ENCODE measurements at places on chromosomes 4 and X.

DNA sequence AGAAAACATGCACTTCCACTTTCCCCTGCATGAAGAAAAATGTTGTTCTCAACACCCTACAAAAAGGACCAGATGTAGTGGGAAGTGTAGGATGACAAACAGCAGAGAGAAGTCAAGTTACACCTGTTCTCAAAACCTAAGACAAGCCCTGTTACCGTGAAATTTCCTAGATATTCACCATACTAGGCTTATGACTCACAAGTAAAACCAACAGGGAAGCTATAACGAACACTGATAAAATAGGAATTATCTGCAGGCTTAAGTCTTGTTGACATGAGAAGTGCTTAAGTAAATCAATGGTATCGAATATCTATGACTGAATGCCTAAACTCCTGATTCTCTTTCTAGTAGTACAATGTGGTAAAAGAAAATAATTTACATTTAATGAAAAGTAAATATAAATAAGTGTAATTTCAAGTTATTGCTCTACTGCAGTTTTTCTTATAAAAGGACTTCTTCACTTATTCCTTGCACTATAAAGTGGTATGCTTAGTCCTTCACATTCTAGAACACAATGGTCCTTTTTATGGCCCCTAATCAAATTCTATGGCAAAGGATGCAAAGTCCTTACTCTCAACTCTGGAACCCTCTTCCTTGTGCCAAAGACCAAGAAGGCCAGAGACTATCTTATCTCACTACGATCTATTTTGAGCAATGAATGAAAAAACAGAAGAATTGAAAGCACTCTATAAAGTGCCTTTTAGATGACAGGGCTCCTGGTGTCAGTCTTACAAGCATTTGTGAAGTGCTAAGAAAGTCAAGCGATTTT is 19.6 kb downstream of the AP1S2 start:
- no peak for DNase-seq

- peak; percentile 26 for DNase-seq
Observed at GRCh38 chr4:184408684-184409081, 65.7 kb downstream of the IRF2 start.

GRCh38 chr4:1413687-1414479 is 7.6 kb upstream of the NKX1-1 start:
- peak; percentile 51 for DNase-seq

- DNase-seq: no peak
Observed at GRCh38 chr4:40446839-40447238, 111.7 kb downstream of the CHRNA9 start.

- DNase-seq: no peak
Observed at GRCh38 chrX:150533863-150534262, 34.6 kb upstream of the MTM1 start.

DNA sequence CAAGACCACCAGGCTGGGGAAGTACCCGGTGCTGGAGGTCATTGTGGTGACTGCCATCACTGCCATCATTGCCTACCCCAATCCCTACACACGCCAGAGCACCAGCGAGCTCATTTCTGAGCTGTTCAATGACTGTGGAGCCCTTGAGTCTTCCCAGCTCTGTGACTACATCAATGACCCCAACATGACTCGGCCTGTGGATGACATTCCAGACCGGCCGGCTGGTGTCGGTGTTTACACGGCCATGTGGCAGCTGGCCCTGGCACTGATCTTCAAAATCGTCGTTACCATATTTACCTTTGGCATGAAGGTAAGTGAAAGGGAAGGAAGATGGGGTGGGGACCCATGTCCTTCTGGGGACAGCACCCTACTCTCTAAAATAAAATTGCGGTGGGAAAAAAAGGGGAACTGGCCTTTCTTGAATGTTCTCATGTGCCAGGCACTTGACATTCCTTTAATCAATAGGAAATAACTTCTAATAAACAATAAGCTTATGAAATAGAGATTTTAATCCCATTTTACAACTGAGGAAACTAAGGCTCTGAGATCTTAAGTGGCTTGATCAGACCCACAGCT is 51.6 kb downstream of the CLCN4 start:
- no peak for DNase-seq

DNA sequence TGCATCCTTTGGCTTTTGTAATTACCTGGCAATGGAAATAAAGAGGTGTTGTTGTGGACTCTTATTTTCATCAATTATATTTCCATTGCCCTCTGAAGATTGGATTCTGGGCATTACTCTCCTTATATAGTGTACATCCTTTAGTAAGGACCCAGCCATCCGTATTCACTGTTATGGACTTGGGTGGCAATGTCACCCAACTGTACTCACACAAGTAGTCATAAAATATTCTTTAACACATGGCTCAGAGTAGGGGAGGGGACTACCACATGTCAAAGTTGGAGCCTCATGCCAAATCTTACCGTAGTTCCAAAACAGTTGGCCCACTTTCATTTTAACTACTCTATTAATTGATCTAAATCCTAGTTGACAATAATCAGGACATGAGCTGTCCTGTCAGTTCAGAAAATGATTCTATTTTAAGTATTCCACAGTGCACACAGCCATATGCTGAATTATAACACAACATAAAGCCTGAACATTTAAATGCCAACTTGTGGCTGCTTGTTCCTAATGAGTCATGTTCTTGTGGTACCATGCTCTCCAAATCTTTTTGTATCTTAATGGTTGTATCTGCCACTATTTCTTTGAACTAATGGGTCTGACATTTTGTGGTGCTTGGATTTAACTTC is 4.9 kb downstream of the FRAS1 start:
- no peak for DNase-seq

DNA sequence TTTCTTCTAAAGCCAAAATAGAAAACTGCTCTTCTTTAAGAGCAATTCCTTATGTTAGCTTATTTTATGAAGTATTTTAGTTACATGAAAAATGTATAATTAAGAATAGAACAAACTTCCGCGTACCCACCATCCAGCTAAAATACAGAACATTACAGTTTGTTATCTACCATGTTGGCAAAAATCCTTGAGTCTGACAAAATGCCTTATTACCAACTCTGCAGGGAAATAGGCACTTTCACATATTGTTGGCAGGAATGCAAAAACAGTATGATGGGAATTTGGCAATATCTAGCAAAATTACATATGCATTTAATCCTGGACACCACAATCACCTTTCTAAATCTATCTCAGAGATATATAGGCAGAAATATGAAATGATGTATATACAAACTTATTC is 32.4 kb upstream of the SLAIN2 start:
- DNase-seq: no peak

DNA sequence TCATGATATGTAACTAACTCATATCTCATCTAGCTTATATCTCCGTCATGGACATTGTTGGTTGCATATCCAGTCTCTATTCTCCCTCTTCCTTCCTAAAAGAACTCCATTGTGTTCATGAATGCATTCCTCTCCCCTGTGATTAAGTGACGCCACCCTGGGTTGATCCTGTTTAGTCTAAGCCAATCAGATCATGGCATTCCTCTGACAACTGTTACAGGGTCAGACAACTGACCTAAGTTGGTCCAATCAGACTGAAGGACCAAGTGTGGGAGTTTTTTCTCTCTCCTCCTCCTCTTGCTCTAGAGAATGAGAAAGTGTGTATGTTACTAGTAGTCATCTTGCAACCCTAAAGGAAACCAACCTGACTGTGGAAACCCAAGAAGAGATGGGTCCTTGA is 3.6 kb downstream of the APOO start:
- DNase-seq: no peak

- no peak for DNase-seq
Observed at GRCh38 chr4:114368751-114369150, 229.9 kb upstream of the UGT8 start.

DNA sequence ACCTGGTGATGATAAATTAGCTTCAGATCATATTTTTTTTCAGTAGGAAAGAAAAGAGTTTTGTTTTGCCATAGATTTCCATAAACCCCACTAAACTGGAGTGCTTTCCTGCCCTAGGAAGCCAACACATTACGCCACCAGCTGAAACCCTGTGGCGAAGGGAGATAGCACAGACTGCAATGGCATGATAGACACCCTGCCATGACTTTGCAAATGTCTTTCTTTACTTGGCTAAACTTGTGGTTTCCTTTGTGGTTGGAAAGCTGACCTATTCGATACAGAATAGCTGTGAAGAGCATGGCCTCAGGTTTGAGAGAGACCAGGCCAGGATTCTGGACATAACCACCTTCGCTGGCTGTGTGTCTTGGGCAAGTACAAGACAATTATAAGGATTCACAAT is 19.1 kb downstream of the MFAP3L start:
- no peak for DNase-seq

DNA sequence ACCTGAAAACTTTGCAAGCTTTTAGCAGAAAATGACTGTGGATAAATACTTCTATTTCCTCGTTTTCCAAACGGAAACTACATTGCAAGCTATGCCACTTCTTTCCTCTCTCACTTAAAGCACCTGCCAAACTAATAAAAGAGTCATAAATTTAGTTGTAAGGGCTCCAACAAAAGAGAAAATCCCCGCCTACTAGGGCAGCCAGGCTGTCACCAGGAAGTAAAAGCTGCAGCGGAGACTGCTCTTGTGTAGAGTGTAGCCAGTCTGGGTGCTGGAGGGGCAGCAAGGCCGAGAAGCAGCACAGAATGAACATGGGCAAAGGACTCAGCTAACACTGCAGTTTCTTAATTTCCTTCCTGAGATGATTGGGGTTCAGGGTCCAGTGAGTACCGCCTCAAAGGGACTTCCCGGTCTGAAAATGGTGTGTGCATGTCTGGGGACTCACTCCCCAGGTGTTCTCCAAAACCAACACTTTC is 89.3 kb upstream of the MAML3 start:
- no peak for DNase-seq

DNA sequence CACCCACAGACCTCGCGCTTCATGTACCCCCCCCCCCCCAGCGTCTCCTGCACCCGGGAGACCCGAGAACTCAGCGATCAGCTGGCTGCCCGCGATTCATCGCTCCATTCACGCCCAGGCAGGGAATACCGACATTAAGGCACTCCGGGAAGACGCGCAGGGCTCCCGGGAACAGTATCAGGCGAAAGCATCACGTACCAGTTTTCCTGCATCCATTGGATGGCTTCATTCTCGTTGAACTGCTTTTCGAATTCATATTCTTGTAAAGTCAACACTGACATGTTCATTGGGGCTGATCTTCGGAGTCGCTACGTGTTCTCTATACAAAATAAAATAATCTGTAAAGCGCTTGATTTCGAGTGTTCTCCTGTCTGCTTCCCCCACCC is 373 bp downstream of the ELOVL6 start:
- DNase-seq: no peak

GRCh38 chrX:119900976-119901375 is 5.3 kb downstream of the AKAP14 start:
- no peak for DNase-seq

DNA sequence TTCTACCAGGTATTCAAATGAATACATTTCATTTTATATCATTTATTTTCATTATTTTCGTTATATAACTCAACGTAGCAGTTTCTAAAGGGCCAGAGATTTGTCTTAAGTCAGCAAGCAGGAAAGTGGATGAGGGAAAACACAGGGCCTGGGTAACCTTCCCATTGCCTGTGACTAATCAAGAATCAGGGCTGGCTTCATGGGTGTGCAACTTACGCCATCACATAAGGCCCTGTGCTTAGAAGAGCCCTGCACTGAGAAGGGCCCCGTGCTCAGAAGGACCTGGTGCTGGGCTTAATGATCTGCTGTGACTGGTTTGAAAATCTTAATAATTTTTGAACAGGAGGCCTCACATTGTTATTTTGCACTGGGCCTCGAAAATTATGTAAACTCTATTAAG is 65.4 kb upstream of the FAM9C start:
- no peak for DNase-seq

DNA sequence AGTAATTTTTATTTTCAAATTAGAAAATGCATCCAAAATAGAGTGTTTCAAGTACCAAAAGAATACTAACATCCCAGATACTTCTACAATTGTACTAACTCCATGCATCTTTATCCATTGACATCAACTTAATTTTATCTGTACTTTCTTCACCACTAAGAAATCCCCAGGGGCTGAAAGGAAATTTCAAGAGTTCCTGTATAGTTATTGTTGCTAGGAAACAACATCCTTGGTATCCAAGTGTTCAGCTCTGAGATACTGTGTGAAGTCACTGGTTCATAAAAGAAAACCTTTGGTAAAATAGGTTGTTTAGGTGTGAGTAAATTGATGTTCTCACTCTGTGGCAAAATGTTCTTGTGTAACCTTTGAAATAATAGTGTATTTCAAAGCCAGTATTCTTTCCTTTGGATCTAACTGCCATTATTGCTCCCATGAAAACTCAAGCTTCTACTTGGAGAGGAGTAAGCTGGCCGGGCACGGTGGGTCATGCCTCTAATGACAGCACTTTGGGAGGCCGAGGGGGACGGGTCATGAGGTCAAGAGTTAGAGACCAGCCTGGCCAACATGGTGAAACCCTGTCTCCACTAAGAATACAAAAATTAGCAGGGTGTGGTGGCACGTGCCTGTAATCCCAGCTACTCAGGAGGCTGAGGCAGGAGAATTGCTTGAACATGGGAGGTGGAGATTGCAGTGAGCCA is 72.9 kb downstream of the COMMD8 start:
- DNase-seq: no peak

DNA sequence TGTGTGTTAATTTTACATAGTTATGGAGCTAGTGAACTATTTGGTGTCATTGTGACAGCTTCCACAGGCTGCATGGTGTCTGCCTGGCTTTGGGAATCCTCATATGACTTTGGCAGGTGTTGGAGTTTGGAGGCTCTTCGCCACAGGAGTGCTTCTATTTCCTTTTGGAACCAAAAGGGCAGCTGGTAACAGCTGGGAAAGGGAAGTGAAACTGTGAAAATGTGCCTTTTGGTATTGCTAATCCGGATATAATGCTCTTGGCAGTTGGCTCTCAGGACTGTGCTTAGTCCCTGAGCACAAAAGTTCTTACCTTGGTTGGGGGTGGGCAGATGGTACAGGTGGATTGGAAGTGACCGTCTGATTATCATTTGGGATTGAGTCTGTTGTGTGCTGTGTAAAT is 18.1 kb downstream of the OFD1 start:
- no peak for DNase-seq

GRCh38 chr4:129645461-129645860 is 549.5 kb downstream of the C4orf33 start:
- no peak for DNase-seq

DNA sequence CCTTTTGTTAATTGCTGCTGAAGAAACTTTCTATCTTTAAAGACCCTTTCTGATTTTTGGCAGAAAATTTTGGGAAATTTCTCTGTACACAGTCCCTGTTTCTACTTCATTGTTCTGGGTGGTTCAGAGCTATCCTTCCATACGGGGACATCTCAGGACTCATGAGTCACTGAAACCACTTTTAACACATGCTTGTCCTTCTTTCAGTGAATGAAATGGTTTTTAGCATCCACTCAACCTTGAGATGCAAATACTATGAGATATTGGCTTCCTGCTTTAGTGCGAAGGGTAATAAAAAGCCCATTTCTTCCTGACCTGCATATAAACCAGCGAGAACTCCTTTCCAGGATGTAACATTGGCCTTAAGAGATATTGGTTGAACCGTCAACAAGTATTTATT is 158.0 kb downstream of the REPS2 start:
- DNase-seq: no peak

DNA sequence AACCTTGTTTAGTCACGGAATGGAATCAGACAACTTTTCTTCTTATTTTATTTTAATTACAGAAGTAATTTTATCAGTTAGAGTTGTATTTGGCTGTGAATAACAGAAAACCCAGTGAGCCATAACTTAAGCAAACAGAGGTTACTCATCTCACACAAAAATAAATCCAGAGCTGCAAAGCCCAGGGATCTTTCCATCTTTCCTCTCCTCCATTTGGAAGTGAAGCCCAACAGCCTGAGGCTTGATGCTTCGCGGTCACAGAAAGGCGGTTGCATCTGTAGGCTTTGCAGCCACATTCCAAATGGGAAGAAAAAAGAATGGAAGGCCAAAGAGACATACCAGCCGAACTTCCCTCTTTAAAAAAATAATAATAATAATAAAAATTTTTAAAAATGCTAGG is 22.6 kb downstream of the CHRNA9 start:
- DNase-seq: no peak
